LoVo (cell line): ENCODE measurements at places on chromosomes 6 and 20.

DNA sequence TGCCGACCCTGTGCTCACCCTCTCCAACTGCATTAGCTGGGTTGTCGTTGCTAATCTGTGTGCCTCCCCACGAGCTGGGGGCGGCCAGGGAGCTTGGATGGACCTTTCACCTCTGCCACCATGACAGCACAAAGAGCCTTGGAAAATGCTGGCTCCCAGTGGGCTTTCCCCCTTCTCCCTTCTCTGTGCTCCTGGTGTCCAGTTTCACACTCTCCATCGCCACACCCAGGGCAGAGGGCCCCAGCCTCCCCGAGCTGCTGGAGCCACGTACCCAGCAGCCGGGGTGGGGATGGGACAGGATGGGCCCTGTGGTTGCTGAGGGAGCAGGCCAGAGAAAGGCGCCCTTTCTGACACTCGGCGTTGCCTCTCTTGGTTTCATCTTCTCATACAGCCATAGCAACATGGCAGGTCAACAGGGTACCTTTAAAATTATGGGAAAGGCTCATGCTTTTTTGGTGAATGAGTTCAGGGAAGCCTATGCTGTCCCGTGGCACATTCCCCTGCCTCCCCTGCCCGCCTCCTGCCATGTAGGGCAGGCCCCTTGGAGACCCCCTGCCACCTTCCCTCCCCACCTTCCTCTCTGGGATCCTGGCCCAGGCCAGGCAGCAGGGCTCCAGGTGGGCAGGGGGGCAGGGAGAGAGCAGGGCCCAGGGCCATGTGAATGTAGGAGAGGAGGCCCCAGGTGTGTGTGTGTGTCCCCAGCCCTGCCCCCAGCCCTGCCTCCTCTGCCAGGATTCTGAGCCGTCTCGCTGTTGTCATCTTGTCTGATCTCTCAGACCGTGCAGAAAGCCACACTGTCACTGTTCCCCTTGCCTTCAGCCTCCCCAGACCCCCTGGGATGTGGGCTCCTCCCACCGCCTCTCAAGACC is 85.2 kb upstream of the CCDC167 start:
- no peak for DNase-seq

- DNase-seq: no peak
Measured at GRCh38 chr20:57802765-57803507, 93.1 kb upstream of the PMEPA1 start.

GRCh38 chr6:139743664-139744437 is 369.4 kb upstream of the CITED2 start:
- DNase-seq: peak; percentile 77

GRCh38 chr6:100695445-100695844 is 185.7 kb downstream of the ASCC3 start:
- DNase-seq: no peak

DNA sequence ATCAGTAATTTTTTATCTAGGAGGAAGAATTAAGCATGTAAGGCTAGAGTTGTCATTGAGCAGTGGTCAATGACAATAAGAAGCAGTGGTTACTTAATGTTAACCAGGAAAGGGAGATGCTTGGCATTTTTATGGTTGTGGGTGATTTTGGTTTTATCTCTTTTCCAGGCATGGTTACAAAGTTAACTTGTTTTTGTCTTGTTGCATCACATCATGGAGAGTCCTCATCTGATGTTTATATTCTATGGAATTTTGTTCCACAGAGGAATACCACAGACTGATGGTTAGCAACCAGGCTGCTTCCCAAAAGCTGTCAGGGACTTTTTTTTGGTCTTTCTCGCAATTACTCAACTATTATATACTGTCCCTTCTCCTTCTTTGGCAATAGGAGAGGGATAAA is 32.7 kb downstream of the OPRM1 start:
- no peak for DNase-seq

DNA sequence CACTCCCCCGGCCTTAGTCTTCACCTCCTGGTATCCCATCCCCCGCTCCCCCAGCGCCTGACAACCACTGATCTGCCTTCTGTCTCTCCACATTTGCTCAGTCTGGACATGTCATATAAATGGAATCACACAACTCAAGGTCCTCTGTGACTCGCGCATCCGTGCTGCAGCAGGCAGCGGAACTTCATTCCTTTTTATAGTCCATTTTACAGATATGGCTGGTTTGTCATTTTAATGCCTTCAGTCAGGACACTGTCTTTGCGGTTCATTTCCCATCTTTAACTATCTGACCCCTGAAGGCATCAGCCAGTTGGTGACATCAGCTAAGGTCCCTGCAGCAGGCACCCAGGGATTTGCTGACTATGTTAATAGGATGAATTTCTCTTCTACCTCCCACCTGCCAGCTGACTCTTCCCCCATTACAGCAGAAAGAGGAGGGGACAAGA is 125.7 kb downstream of the ZMYND8 start:
- no peak for DNase-seq

GRCh38 chr6:152271776-152272464 is 365.2 kb downstream of the SYNE1 start:
- peak; percentile 50 for DNase-seq

DNA sequence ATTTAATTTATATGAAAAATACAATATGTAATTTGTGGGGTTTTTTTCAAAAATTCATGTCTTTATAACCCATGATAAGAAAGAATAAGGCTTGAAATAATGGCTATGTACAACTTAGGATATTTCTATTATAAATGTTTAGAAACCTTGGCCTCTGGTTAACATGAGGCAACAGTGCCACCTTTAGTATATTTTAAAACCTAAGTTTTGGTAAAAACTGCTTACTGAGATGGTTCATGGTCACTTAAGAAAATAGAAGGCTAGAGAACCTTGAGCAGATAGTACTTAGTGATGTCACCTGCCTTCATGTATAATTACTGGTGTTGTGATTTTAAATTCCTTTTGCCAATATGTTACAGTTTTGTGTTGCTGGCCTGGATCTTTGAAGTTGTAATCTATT is 176.4 kb downstream of the ADGB start:
- no peak for DNase-seq

- DNase-seq: peak; percentile 98
Measured at GRCh38 chr20:45972500-45973183, 639 bp upstream of the ZNF335 start.

- DNase-seq: peak; percentile 50
Measured at GRCh38 chr6:20237677-20238460, 25.6 kb upstream of the MBOAT1 start.

- DNase-seq: no peak
Measured at GRCh38 chr20:1377341-1377871, 15.4 kb downstream of the FKBP1A start.

DNA sequence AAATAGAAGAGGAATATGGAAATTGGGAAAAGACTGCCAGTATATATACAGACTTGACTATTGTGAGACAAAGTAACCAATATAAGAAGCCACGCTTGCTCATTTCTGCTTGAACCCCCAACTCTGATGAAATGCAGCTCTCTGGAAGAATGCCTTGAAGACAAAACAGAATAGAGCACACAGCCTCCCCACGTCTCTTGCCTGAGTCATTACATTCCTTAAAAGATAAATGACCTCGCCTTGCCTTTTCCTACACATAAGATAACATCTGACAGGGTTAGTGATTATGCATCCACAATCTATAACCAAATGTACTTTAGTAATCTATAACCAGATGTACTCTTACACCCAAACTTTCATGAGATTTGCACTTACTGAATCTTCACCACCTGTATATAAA is 141.1 kb upstream of the EEF1E1 start:
- no peak for DNase-seq

- no peak for DNase-seq
Measured at GRCh38 chr6:24273096-24273870, 84.6 kb downstream of the DCDC2 start.

GRCh38 chr6:134882426-134883038 is 67.4 kb downstream of the ALDH8A1 start:
- peak; percentile 65 for DNase-seq

DNA sequence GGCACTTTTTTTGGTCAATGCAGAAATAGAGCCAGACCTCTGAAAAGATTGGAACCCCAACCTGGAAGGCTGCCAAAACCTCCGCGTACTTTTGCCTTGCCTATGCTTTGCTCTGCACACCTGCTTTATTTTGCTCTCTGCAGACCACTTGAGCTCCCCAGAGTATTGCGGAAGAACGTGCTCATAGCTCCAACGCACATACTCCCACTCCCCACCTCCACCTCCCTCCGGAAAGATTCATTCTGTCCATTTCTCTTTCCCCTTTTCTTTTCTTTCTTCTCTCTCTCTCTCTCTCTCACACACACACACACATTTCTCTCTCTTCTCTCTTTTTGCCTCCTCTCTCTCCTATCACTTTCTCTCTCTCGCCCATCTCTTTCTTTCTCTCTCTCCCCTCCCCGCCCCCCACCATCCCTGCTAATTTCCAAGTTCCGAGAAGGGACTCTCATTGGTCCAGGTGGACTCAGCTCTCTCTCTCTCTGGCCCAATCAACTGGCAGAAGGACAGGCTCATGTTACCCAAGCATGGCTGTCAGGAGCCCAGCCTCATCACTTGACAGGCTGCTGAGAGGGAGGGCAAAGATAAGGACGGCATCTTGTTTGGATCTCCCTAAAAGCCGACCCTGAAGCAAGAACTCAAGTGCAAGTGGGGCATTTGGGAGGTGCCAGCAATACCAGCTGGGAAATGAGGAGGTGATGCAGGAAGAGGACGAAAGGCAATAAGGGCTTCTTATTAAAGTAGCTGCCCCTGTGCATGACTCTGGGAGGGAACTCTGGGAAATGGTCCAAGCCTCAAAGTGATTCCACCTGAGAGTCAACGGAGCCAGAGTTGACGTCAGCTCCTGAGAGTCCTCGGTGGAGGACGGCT is 246.1 kb downstream of the LY86 start:
- DNase-seq: no peak

- no peak for DNase-seq
Measured at GRCh38 chr6:26382121-26382520, 787 bp upstream of the BTN2A2 start.

GRCh38 chr6:143964674-143965081 is 43.4 kb downstream of the PLAGL1 start:
- DNase-seq: no peak

GRCh38 chr6:130720076-130720715 is 107.0 kb upstream of the SMLR1 start:
- no peak for DNase-seq

DNA sequence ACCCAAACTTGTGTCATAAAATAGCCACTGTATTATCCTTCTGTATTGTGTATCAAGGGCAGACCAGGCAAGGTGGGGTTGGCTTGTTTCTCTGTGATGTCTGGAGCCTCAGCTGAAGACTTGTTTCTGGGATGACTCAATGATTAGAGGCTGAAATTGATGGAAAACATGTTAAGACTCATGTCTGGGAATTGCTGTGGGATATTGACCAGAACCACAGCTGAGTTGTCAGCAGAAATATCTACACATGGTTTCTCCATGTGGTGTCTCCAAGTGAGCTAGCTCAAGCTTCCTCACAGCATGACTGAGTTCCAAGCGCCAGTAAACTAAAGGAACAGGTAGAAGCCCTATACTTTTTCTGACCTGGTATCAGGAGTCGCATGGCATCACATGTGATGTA is 128.5 kb upstream of the SYNDIG1 start:
- no peak for DNase-seq

GRCh38 chr6:148866657-148867268 is 119.9 kb downstream of the UST start:
- DNase-seq: no peak

GRCh38 chr6:32128751-32129296 is 778 bp upstream of the ATF6B start:
- DNase-seq: no peak

DNA sequence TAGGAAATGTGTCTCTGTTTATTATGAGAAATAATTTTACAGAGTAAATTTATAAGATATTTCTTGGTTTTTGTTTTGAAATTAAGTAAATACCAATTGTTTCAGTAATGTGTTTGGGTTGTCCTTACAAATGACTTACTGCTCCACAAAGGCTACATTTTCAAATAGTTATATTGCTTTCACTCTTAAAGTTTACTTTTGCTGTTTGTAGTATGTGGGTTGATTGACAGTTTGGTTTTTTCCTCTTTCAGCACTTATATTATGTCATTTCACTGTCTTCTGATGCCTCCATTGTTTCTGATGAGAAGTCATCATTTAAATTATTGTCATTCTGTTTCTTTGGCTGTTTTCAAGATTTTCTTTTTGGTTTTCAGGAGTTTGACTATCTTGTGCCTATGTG is 34.9 kb upstream of the SUMO4 start:
- DNase-seq: no peak

- no peak for DNase-seq
Measured at GRCh38 chr20:61090541-61090940, 161.5 kb upstream of the CDH4 start.

GRCh38 chr6:83463886-83464285 is 33.0 kb upstream of the ME1 start:
- DNase-seq: peak; percentile 53

- DNase-seq: no peak
Measured at GRCh38 chr6:140344142-140344913, 969.9 kb upstream of the CITED2 start.

- no peak for DNase-seq
Measured at GRCh38 chr6:87308970-87309369, 13.4 kb upstream of the SMIM8 start.

- no peak for DNase-seq
Measured at GRCh38 chr6:168051648-168052047, 27.4 kb downstream of the FRMD1 start.
